Tibial nerve (tissue), 4 donors: ENCODE measurements at places on chromosomes 12 and 14. TPM values are rescaled to one million over a fixed set of nuclear protein-coding genes. Genes with fewer than 3 reads are reported as not detected.
A peak's percentile ranks its signal among the peaks of the same experiment; 100 is the strongest.

- no peak overlapping the region for H3K4me3 ChIP-seq
- no peaks in the 10 kb centered on the region for H3K36me3 ChIP-seq
- peaks cover 18% of the 10 kb centered on the region for H3K4me1 ChIP-seq
- no peaks in the 10 kb centered on the region for H3K27me3 ChIP-seq
- no peak overlapping the region for H3K27ac ChIP-seq
- DNase-seq, result no peak
Observed at GRCh38 chr14:99619835-99620834, 16.1 kb upstream of the CCDC85C start.

DNA sequence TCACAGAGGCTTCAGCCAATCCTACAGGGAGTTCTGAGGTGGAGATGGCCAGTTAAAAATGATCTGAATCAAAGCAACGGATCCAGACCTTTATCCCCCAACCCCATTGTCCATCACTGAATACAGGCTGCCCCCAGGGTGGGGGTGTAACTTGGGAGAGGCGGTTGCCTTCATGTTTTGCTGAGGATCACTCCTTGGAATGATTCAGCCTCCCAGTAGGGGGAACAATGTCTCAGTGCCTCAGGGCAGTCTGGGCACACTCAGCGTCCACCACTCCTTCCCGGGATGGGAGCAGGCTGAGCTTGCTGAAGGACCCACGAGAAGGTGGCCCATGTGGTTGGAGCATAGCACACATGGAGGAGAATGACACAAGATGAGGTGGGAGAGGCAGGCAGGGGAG lies 60.2 kb downstream of the RFX4 start:
- H3K27ac ChIP-seq, result peak overlapping the region; percentile 8
- H3K36me3 ChIP-seq, result no peaks in the 10 kb centered on the region
- H3K27me3 ChIP-seq, result no peaks in the 10 kb centered on the region

DNA sequence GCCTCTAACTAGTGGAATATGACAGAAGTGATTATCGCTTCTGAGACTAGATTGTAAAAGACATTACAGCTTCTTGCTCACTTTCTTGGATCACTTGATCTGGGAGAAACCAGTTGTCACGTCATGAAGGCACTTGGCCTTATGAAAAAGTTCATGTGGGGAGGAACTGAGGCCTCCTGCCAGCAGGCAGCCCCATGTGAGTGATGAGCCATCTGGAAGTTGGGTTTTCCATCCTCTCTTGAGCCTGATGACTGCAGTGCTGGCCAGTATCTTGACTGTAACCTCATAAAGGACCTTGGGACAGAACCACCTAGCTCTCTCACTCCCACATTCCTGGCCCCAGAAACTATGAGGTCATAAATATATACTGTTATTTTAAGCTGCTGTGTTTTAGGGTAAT lies 28.0 kb downstream of the TTLL5 start:
- peaks cover 48% of the 10 kb centered on the region for H3K36me3 ChIP-seq
- peak; percentile 29 for DNase-seq
- H3K27me3 ChIP-seq, result no peaks in the 10 kb centered on the region
- no peak overlapping the region for H3K4me3 ChIP-seq

Gene NGB
- total RNA-seq, result not detected

- H3K4me1 ChIP-seq, result no peaks in the 10 kb centered on the region
- H3K27me3 ChIP-seq, result no peaks in the 10 kb centered on the region
- H3K36me3 ChIP-seq, result no peaks in the 10 kb centered on the region
- no peak overlapping the region for H3K4me3 ChIP-seq
- H3K27ac ChIP-seq, result no peak overlapping the region
Observed at GRCh38 chr12:100371146-100371545, 14.3 kb downstream of the SLC17A8 start.

Gene PMCH
- total RNA-seq, result not detected

DNA sequence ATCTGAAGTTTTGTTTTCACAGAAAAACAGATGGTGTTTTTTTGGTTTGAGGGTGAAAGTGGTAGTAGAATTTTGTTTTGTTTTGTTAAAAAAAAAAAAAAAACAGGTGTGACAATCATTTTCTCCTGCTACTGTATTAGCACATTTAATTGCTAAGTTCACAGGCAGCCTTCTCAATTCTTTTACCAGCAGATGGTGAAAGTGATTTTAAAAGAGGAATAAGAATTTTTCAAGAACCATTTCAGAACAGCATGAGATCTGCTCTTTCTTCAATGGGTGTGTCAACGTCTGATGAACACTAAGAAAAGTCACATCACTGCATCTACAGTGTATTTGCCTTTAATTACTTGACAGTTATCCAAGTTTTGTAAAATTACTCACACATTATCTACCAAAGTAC lies 303.7 kb upstream of the USP15 start:
- no peak for DNase-seq
- H3K4me1 ChIP-seq, result no peaks in the 10 kb centered on the region
- no peaks in the 10 kb centered on the region for H3K36me3 ChIP-seq

DNA sequence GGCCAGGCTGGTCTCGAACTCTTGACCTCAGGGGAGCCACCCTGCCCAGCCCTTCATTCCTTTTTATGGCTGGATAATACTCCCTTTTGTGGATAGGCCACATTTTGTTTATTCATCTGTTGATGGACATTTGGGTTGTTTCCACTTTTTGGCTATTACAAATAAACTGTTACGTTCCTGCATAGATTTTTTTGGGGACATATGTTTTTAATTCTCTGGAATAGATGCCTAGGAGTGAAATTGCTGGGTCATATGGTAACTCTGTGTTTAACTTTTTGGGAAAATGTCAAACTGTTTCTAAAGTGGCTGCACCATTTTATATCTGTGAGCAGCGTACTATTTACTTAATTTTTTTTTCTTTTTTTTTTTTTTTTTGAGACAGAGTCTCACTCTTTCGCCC lies 9.8 kb downstream of the KMT5A start:
- H3K27ac ChIP-seq, result no peak overlapping the region
- DNase-seq, result no peak
- no peak overlapping the region for H3K4me3 ChIP-seq
- H3K27me3 ChIP-seq, result no peaks in the 10 kb centered on the region
- no peaks in the 10 kb centered on the region for H3K4me1 ChIP-seq

Gene SCN8A
- 0.21 TPM for total RNA-seq

GRCh38 chr12:122825773-122826724 lies 9.2 kb upstream of the HIP1R start:
- no peaks in the 10 kb centered on the region for H3K36me3 ChIP-seq
- no peaks in the 10 kb centered on the region for H3K27me3 ChIP-seq
- H3K27ac ChIP-seq, result no peak overlapping the region
- H3K4me1 ChIP-seq, result peaks cover 2% of the 10 kb centered on the region
- no peak for DNase-seq

Gene PTPRB
- 28.4 TPM for total RNA-seq

DNA sequence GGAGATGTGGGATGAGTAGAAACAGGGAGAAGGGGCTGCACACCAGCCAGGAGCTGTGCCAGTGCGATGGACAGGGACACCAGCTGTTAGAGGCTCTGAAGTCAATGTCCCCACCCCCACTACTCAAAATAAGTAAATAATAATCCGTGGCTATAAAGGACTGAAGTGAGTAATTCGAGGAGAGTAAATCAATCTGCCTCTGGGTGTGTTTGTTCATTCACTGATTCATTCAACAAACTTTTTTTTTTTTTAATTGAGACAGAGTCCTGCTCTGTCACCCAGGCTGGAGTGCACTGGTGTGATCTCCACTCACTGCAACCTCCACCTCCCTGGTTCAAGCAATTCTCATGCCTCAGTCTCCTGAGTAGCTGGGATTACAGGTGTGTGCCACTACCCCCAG lies 363.6 kb downstream of the TMEM132D start:
- no peak overlapping the region for H3K4me3 ChIP-seq
- no peaks in the 10 kb centered on the region for H3K36me3 ChIP-seq
- no peaks in the 10 kb centered on the region for H3K27me3 ChIP-seq
- H3K4me1 ChIP-seq, result no peaks in the 10 kb centered on the region

GRCh38 chr14:51784466-51784865 lies 75.9 kb upstream of the GNG2 start:
- no peaks in the 10 kb centered on the region for H3K36me3 ChIP-seq
- H3K27me3 ChIP-seq, result no peaks in the 10 kb centered on the region
- peaks cover 7% of the 10 kb centered on the region for H3K4me1 ChIP-seq
- H3K4me3 ChIP-seq, result no peak overlapping the region
- peak overlapping the region; percentile 75 for H3K27ac ChIP-seq

- H3K4me3 ChIP-seq, result no peak overlapping the region
- H3K27ac ChIP-seq, result no peak overlapping the region
- DNase-seq, result no peak
- no peaks in the 10 kb centered on the region for H3K27me3 ChIP-seq
- no peaks in the 10 kb centered on the region for H3K4me1 ChIP-seq
- no peaks in the 10 kb centered on the region for H3K36me3 ChIP-seq
Observed at GRCh38 chr12:28443337-28443736, 253.1 kb downstream of the CCDC91 start.

DNA sequence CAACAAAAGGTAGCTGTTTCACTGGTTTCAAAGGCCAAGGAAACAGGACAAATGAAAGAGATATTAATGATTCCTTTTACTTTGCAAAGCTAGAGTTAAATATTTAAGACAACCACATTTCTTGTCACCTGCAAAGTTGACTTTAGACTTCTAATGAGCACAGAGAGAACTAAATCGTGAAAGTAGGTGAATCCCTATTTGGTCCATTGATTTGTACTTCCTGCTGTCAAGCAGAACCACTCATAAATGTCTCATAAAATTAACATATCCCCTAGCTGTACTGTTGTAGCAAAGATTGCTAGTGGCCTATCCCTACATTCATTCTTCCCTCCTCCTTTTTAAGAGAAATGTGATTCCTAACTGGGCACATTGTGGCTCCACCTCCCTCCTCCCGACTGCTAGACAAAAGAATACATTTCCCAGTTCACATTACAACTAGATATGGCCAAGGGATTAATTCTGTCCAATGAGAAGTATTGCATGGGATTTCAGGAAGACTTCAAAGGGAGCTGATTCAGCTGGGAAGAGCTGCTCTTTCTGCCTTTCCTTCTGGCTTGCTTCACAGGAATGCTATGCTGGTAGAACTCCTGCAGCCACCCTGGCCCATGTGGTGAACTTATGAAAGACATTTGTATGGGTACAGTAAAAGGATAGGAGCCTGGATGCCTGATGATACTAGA lies 227.5 kb upstream of the ABCD2 start:
- H3K27me3 ChIP-seq, result no peaks in the 10 kb centered on the region
- H3K4me3 ChIP-seq, result no peak overlapping the region
- no peak overlapping the region for H3K27ac ChIP-seq
- H3K4me1 ChIP-seq, result no peaks in the 10 kb centered on the region

- DNase-seq, result no peak
- H3K27ac ChIP-seq, result no peak overlapping the region
- no peaks in the 10 kb centered on the region for H3K4me1 ChIP-seq
- no peaks in the 10 kb centered on the region for H3K27me3 ChIP-seq
Observed at GRCh38 chr12:40248585-40249297, 23.9 kb downstream of the LRRK2 start.

DNA sequence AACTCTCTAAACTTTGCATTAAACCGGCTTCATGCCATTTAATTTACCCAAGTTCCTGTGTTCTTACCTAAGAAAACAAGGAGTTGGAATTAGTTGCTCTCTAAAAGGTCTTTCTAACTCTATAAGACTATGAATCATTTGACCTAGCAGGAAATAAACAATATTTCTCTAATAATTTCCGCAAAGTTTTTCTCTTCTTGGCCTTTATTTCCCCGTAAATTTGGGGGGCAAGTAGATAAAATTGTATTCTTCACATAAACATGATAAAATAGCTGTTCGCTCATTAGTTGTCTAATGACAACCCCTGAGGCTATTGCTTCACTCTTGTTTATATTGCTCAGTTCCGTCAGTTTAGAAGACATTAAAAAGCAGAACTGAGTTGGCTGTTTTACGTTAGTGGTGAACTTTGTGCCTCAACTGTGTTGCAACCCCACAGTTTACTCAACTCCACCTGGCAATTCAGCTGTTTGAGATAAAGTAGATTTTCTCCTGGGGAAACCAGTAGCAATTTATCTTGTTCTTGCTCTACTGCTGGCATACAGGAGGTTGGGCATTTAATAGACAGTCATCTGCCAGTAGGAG lies 74.7 kb downstream of the BTG1 start:
- DNase-seq, result peak; percentile 45
- no peaks in the 10 kb centered on the region for H3K27me3 ChIP-seq
- peaks cover 3% of the 10 kb centered on the region for H3K4me1 ChIP-seq
- H3K4me3 ChIP-seq, result no peak overlapping the region
- peak overlapping the region; percentile 24 for H3K27ac ChIP-seq
- H3K36me3 ChIP-seq, result no peaks in the 10 kb centered on the region

- no peak for DNase-seq
- H3K27ac ChIP-seq, result no peak overlapping the region
- H3K4me1 ChIP-seq, result no peaks in the 10 kb centered on the region
- H3K27me3 ChIP-seq, result no peaks in the 10 kb centered on the region
- H3K4me3 ChIP-seq, result no peak overlapping the region
- peaks cover 27% of the 10 kb centered on the region for H3K36me3 ChIP-seq
Observed at GRCh38 chr14:67572608-67573007, 27.5 kb downstream of the PIGH start.

DNA sequence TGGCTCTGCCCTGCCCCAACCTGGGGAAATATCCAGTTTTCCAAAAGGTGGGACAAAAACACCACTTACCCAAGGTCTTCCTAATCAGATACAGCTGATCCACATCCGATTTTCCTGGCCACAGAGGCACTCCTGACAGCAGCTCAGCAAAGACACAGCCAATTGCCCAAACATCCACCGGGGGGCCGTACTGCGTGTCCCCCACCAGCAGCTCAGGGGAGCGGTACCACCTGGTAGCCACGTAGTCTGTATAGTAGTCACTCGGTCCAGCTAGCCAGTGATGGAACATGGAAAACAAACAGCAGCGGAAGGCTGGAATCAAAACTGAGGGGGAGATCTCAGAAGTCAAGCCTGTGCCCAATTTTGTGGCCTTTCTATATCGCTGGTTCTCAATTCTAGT lies 28.8 kb downstream of the DMAC2L start:
- H3K27ac ChIP-seq, result no peak overlapping the region
- DNase-seq, result no peak
- no peaks in the 10 kb centered on the region for H3K36me3 ChIP-seq

DNA sequence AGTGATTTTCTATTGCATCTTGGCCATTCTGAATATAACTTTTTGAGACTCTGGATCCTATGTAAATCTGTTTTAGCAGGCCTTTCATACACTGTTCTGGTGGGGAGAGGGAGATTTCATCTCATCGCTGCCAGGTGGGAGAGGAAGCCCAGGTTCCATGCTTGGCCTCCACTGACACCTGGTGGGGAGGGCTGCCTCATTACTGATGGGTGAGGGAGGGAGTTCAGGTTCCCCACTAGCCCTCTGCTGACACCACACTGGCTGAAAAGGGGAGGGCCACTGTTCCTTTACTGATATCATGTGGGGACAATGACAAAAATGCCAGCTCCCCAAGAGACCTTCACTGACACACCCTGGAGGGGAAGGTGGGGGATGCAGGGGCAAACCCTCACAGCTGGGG lies 2.4 kb upstream of the GALNT8 start:
- no peaks in the 10 kb centered on the region for H3K36me3 ChIP-seq
- H3K27ac ChIP-seq, result no peak overlapping the region
- no peak for DNase-seq
